ENCODE measurements at places on chromosomes 2 and 18. TPM values are rescaled to one million over a fixed set of nuclear protein-coding genes. Genes with fewer than 3 reads are reported as not detected.

SFTPB gene
- total RNA-seq = not detected

STEAP3 gene
- total RNA-seq = 22.7 TPM

TEKT4 gene
- total RNA-seq = not detected

ABCG5 gene
- total RNA-seq = not detected

TRIM43 gene
- total RNA-seq = not detected

CCBE1 gene
- total RNA-seq = 22.8 TPM

CTNNA2 gene
- total RNA-seq = not detected

ONECUT2 gene
- total RNA-seq = 0.05 TPM

PSD4 gene
- total RNA-seq = 8.9 TPM

EN1 gene
- not detected for total RNA-seq

PCARE gene
- total RNA-seq = not detected

LRATD1 gene
- not detected for total RNA-seq

DLX2 gene
- 17.4 TPM for total RNA-seq

MARCHF4 gene
- total RNA-seq = 1.3 TPM

PTPN4 gene
- total RNA-seq = 21.4 TPM

ALPG gene
- total RNA-seq = not detected

LHCGR gene
- not detected for total RNA-seq

PSME4 gene
- 36.2 TPM for total RNA-seq

TMEFF2 gene
- 46.8 TPM for total RNA-seq

CRYBA2 gene
- total RNA-seq = not detected

CFC1 gene
- total RNA-seq = not detected

CD207 gene
- not detected for total RNA-seq

ADNP2 gene
- total RNA-seq = 19.2 TPM

MOGAT1 gene
- total RNA-seq = not detected

GCG gene
- total RNA-seq = not detected

DSG1 gene
- total RNA-seq = not detected

IL36G gene
- total RNA-seq = not detected

DLGAP1 gene
- total RNA-seq = 0.05 TPM

REEP1 gene
- total RNA-seq = not detected

IL1R2 gene
- total RNA-seq = not detected

GNLY gene
- total RNA-seq = not detected

YPEL5 gene
- 86.0 TPM for total RNA-seq

ARHGAP25 gene
- 0.43 TPM for total RNA-seq

UGT1A3 gene
- total RNA-seq = not detected

SNED1 gene
- total RNA-seq = 17.6 TPM

EFR3B gene
- total RNA-seq = 1.0 TPM

SRD5A2 gene
- not detected for total RNA-seq

NCKAP5 gene
- 0.46 TPM for total RNA-seq

LINC00305 gene
- not detected for total RNA-seq

KIF1A gene
- 4.3 TPM for total RNA-seq

CACNB4 gene
- 3.4 TPM for total RNA-seq

LGALSL gene
- total RNA-seq = 7.4 TPM

FLACC1 gene
- 2.1 TPM for total RNA-seq

RIT2 gene
- not detected for total RNA-seq

CREB1 gene
- total RNA-seq = 74.2 TPM

NTSR2 gene
- total RNA-seq = not detected

ANKRD30BL gene
- not detected for total RNA-seq

Measured in osteocyte (in vitro differentiated cells).